NCI-H2029 treated with DMSO at 0.1 percent for 48 hours (cell line): ENCODE measurements at places on chromosomes 6 and 20.

DNA sequence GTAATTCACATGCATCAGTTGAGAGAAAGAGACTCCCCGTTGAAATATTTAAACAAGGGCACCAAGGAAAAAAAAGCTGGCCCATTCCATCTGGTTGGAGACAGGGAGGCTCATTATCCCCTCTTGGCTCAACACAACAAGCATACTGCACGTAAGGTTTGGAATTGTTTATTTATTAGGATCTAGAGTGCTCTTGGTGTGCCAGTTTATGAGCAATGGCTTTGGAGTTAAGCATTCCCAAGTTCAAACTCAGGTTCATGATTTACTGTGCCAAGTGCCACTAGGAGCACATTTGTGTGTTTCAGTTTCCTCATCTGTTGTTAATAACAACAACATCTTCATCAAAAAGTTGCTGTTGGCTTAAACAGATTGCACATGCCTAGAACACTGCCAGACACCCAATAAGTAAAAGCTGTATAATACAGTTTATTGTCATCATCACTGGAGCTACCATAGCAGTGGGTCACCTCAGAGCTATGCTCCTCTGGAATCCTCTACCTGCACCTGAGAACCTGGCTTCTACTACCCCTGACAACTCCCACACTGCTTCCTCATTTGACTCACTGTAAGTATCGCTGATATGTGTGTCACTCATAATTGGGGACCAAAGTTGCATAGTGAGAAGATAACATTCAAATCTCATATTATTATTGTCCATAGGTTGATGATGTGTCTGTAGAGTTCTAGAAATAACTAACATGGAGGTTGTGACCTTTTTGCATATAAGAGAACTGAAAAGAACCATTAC, 5.4 kb downstream of the SLC17A3 start:
- no peak for DNase-seq

- no peak for DNase-seq
These were observed 18.8 kb upstream of the EFCAB8 start for GRCh38 chr20:32839982-32840285.

GRCh38 chr6:77131426-77131825, 331.9 kb downstream of the HTR1B start:
- DNase-seq, result no peak

GRCh38 chr6:46265373-46265772, 94.6 kb upstream of the ENPP5 start:
- DNase-seq, result no peak

DNA sequence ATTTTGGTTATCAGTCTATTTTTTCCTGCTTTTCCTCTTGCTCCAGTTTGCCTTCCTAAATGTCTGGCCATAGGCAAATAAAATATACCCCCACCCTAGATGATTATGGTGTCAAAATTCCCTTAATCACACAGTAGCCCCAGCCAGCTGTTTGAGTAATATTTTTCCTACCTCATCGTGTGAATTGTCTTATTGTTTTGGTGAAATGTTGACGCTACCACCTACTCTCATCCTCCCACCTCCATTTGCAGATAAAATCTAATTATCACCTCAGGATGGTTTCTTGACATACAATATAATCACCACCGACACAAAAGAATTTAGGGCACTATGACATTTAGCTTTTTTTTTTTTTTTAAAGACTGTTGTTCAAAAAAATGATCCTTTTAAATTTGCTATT, 44.1 kb upstream of the FUCA2 start:
- no peak for DNase-seq

GRCh38 chr6:128007658-128008057, 106.8 kb upstream of the THEMIS start:
- no peak for DNase-seq

GRCh38 chr6:73791336-73791735, 95.3 kb downstream of the CD109 start:
- DNase-seq, result no peak

DNA sequence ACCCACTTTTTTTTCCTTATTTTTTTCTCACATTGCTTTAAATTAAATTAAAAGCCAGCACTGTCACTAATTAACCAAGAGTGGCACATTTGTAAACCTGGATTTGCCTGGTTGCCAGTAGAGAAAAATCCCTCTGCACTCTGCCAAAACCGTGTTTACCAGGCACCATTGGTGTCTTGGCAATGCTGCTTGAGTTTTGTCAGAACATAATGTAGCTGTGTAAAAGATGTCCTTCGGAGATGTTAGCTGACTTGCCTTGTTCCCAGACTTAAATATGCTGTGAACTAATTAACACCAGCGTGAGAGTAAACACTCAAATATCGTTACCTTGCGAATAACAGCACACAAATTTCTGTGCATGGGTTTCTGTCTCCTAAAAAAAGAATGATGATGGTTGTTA, 694.9 kb upstream of the ID4 start:
- no peak for DNase-seq

- no peak for DNase-seq
These were observed 17.9 kb downstream of the RALGAPA2 start for GRCh38 chr20:20694591-20694990.

DNA sequence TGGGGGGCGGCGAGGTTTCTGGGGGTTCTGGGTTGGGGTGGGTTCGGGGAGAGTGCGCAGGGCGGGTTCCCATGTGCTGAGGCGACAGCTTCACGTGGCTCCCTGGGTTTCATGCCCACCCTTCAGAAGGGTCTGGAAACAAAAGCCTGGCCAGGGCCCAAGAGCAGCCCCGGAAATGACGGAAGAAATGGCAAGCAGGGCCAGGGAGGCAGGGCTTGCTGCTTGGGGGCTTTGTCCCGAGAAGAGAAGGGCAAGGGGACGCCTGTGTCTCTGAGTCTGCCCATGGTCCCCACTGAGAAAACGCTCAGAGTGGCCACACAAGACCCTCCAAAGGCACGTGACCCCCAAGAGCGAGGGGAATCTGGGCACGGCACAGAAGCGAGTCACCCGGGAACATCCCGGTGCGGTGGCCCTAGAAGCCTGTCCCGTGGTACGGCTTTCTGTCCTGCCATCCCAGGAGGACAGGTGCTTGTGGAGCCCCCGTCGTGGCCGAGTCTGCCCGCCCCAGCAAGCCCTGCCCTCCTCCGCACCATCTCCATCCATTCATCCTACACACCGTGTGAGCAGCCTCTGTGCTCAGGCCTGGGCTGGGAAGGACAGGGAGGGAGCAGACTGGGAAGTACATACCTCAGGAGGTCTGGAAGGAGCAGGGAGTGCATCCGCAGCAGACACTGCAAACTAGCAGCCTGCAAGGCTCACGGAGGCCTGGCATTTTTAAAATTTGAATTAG, 9.0 kb downstream of the NPEPL1 start:
- no peak for DNase-seq

GRCh38 chr20:57543754-57544153, 17.2 kb upstream of the PCK1 start:
- DNase-seq, result no peak

DNA sequence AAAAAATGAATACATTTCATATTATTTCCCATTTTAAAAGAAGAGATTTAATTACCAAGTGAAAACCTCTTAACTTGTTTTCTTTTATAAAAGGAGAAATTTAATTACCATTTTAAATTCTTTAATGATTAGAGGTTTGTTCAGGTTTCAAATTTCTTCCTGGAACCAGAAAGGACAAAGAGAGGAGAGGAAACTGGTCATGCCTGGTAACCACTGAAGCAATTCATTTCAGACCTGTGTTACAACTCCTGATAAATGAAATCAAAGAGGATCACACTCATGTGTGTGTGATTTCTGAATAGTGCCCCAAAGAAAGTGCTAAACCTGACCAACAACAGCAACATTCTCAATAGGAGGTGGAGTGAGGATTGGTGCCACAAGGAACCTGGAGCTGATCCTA, 12.6 kb upstream of the SLPI start:
- peak; percentile 22 for DNase-seq

GRCh38 chr6:125701354-125701668, 48.1 kb upstream of the HEY2 start:
- no peak for DNase-seq

GRCh38 chr6:151160929-151161757, 78.6 kb upstream of the AKAP12 start:
- peak; percentile 1 for DNase-seq

GRCh38 chr6:90416322-90416721, 119.7 kb upstream of the BACH2 start:
- no peak for DNase-seq

GRCh38 chr20:44003609-44004008, 89.0 kb downstream of the TOX2 start:
- DNase-seq, result no peak

DNA sequence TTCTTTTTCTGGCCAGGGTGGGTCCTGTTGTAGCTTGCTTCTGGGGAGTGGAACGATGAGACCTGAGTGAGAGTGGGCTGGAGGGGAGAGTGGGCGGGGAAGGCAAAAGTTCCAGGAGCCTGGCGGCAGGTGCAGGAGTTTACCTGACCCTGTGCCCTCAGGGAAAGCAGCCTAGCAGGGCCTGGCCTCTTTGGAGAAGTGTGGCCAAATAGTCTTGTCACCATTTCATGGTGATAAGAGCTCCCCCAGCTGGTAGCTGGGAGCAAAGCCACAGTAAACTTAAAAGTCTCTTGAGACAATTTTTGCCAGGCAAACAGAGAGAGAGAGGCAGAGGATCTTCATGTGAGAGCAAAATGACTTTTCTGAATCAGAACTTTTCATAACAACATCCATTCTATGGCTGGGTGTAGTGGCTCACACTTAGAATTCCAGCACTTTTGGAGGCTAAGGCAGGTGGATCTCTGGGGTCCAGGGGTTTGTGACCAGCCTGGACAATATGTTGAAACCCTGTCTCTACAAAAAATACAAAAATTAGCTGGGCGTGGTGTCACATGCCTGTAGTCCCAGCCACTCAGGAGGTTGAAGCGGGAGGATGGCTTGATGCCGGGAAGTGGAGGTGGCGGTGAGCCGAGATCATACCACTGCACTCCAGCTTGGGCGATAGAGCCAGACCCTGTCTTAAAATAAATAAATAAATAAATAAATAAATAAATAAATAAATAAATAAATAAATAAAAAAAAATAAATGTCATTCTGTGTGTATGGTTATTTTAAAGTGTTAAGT, 161.8 kb upstream of the SCGN start:
- DNase-seq, result peak; percentile 55
